ENCODE measurements at places on chromosomes 13 and 19.
A peak's percentile ranks its signal among the peaks of the same experiment; 100 is the strongest.

DNA sequence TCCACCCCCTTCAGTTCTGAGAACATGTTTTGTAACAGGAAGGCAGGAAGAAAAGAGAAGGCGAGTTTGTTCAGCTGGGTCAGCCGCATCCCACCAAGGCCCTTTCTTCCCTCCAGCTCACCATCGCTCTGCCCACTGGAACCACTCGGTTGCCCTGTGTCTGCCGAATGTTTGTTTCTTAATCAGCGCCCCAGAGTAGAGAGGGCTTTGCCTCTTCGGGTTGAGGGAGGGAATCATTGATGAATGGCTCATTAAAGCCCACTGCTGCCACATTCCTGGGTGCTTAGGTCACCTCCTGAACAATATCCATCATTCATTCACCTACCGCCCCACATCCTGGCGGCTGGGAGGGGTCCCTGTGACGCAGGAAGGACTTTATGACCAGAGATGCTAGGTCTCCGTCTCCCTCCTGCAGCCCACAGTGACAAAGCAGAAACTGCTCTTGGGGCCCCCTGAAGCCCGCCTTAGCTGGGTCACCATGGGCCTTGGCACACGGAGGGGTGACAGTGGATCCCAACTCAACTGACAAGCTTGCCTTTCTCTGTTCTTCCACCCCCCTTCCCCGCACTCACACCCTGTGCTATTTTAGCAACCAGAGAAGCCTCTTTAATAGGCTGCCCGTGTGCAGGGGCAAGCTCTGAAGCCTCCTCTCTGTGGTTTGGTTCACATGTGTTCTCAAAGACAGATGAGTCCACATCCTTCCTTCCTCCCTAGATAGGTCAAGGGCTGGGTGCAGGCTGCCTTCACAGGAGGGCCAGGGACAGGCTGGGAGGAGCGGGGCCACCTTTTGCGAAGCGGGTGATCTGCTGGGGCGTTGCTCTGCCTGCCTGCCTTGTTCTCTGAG, 46.2 kb downstream of the ACTN4 start:
- DNase-seq: peak; percentile 88

DNA sequence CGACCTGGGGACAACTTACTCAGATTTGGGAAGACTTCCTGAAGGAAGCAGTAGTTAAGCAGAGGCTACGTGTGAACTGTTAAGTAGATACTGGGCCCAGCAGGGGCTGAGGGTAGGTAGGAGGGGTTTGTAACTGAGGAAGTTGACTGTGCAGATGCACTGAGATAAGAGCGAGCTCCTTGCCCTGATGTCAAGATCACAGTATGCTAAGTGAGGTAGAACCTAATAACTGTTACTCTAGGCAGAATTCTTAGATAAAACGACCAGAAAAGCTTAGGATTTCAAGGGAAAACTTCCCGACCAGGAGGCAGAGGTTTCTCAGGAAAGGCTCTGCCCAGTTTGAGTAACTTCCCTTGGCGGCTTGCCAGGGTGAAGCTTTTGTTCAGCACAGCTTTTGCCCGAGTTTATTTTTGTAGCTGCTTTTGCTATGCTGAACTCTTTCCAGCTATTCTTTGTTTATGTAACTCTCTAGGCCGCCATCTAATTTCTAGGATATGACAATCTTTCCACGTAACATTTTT, 632.1 kb downstream of the DIAPH3 start:
- peak; percentile 75 for DNase-seq

DNA sequence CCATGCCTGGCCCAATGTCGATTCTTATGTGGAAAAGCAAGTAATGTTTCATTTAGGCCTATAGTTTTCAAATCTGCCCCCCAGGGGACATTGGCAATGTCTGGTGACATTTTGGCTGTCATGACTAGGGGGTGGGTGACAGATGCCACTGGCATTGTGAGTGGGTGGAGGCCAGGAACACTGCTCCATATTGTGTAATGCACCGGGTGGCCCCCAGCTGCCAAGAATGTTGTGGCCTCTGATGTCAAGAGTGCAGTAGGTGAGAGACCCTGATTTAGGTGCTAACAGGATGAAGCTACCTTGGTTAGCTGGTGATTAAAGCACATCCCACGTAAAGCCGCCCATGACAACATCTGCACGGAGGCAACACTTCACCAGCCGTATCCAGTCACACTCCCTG, 10.8 kb downstream of the C19orf44 start:
- DNase-seq: no peak

DNA sequence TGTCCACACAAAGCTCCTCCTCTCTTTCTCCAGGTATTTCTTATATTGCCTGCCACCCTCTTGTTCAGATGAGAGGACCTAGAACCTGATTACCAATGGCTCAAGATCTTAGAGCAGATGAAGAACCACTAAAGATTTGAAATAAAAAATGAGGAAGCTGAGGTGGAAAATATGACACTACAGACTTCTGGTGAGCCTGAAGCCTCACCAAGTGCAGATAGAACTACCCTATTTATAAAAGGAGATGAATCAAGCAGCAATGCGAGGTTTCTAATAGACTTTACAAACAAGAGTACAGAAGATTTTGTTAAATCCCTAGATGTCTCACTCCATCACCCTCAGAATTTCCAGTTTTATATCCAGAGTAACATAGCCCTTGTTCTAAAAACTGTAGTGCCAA, 345.8 kb downstream of the TBC1D4 start:
- peak; percentile 20 for DNase-seq

DNA sequence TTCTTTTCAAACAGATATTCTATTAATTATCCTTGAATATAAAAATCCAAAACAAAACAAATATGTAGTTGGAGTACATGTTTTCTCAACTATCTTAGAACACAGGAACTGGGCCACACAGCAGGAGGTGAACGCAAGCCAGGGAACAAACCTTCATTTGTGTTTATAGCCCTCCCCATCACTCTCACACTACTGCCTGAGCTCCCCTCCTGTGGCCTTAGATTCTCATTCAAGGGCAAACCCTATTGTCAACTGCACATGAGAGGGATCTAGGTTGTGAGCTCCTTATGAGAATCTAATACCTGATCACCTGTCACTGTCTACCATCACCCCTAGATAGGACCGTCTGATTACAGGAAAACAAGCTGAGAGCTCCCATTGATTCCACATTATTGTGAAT, 427.1 kb upstream of the PRR20A start:
- no peak for DNase-seq

DNA sequence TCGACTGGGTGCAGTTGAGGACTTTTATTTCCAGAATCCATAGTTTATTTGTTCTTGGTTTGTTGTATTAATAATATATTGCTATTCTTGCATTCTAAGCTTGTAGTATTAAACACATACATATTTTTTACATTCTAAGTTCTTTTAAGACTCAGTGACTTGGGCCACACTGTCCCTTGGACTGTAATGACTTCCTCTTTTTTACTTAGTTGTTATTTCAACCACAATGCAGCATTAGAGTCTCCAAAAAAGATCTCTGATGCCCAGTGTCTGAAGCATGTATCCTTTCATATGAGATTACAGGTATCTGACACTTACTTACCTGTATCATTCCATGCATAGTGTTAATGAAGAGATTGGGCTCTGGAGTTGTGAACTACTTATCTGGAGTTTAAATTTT, 864.9 kb upstream of the PCDH20 start:
- no peak for DNase-seq

DNA sequence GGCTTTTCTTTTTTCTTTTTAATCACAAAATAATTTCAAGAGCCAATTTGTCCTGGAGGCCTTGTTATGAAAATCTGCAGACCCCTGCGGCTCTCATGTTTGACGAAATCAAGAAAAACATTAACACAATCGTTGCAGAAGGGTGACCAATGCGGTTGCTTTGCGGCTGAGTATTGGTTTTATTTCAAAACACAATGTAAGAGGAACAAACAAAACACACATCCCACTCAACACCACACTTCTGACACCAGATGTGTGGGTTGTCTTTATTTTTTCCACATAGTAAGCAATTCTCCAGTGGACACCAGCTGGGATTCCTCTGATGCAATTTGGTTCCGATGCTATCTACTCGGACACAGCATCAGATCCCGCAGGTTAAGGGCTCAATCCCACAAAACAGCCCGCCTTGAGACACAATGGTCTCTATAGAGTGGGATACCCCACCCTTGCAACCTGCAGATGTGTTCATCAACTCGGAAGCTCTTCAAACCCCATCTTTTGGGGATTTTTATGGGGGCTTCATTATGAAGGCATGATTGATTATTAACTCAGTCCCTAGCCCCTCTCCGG, 21.9 kb upstream of the CCDC124 start:
- DNase-seq: no peak

DNA sequence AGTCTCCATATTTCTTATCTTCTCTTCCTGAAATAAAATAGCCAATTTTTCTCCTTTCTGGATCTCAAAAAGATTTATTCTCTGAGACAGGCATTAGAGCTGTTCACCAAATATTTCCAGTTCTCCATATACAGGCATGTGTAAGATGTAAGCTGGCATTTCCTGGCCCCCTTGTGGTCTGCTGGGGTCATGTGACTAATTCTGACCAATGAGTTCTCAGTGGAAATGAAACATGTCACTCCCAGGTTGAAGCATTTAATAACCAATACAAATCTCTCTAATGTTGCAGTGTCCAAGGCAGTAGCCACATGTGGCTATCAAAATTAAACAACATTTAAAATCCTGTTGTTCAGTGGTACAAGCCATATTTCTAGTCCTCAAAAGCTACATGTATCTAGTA, 14.8 kb upstream of the CACNA1A start:
- no peak for DNase-seq

GRCh38 chr19:19632661-19633060, 4.6 kb upstream of the LPAR2 start:
- DNase-seq: no peak

DNA sequence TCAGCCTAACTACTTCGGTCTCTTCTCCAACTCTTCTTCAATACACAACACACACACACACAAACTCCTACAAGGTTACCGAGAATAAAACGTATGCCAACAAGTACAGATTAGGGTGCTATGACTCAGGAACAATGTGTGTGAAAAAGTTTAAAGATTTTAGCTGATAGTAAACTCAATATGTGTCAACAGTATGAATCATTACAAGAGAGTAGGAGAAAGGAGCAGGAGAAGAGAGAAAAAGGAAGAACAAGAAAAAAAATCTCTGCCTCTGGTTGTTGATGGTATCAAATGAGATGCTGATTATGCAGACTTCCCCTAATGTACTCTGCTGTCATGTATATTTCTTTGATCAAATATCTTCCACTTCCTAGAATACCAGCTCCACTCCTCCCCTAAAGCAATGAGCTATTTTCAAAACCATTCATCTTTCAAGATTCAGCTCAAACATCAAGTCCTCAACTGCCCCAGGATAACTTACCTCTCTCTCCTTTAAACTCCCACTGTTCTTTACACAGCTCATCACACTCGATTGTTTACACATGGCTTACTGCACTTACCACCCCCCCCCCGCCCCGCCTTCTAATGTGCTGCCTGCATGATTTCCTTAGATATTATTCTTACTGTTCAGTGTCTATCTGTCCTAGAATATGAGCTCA, 95.6 kb downstream of the FAM216B start:
- DNase-seq: no peak

- DNase-seq: no peak
Observed at GRCh38 chr13:45219123-45219891, 18.5 kb upstream of the KCTD4 start.

DNA sequence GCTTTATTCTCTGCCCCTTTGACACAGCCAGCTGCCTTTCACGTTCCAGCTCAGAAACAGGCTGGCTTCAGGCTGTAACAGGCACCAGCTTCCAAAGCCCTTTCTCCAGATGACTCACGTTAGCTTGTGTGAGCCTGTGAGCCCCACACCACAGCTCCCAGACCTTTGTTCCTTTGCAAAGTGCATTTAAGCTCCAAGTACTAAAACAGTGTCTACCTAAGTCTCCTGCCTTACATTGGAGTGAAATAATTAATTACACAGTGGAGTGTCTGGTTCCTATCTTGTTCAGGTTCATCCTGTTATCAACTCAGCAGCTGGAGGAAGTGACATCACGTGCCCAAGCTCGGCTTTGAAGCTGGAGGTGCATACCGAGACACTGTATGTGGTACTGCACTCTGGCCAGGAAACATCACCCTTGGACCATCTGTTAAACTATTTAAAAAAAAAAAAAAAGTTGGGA, 475.8 kb downstream of the FOXO1 start:
- DNase-seq: no peak

DNA sequence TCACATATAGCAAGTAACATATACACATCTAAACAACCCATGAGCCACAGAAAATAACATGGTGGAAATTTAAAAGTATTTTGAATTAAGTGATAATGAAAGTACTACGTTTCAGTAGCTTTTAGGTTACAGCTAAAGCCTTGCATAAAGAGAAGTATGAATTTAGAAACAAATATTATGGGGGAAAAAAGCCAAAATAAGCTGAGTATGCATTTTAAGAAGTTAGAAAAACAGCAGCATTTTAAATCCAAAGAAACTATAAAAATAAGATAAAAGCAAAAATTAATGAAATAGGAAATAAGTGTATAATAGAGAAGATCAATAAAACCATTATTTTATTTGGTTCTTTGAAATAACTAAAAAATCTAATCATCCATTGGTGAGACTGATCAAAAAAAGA, 89.8 kb upstream of the ARHGEF7 start:
- DNase-seq: no peak

DNA sequence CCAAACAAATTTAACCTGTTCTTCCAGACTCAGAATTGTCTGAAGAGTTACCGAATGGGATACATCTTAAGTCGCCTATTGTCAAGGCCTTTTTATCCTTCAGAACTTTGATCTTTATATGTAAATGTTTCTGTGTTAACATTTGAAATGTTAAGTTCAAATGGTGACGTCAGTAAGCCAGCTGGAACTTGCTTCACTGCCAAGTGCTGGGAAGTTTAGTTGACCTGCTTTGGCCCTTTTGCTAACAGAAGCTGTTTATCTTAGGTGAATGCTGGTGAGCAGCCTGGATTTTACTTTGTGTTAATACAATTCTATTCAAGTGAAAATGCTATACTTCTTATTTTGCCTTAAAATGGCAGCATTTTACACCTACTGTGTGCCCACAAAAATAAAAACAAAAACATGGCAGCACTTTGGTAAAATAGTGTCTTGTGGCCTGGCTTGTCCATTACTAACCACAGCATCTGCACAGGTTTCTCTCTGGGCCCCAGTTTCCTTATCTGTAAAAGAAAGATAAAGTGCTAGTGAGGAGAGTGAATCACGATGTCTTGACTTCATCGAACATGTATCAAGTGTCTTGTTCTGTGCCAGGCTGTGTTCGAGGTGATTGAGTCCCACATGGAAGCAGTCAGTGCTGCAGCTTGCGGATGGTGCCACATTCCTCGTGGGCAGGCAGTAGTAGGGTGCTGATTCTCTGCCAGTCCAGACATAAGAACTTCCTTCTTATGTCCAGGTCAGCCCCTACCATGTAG, 2.2 kb downstream of the NAXD start:
- peak; percentile 10 for DNase-seq

- no peak for DNase-seq
Observed at GRCh38 chr19:1336079-1336684, 47.5 kb upstream of the NDUFS7 start.

GRCh38 chr19:1672038-1672768, 19.8 kb upstream of the TCF3 start:
- no peak for DNase-seq

GRCh38 chr19:16381756-16382401, 57.3 kb downstream of the KLF2 start:
- no peak for DNase-seq

- DNase-seq: no peak
Observed at GRCh38 chr19:6424195-6424938, at the start of gene KHSRP. KHSRP (minus strand) TSS chr19:6424811; CDS start chr19:6424701, 110 bp downstream.

Measured in GF-D8 (cell line).